Stimulated activated CD8-positive, alpha-beta memory T cell treated with anti-CD3 and anti-CD28 coated beads, Interleukin-15, amount 100 ng/mL, for 48 hours (primary cell): ENCODE measurements at places on chromosomes 3 and 15.

DNA sequence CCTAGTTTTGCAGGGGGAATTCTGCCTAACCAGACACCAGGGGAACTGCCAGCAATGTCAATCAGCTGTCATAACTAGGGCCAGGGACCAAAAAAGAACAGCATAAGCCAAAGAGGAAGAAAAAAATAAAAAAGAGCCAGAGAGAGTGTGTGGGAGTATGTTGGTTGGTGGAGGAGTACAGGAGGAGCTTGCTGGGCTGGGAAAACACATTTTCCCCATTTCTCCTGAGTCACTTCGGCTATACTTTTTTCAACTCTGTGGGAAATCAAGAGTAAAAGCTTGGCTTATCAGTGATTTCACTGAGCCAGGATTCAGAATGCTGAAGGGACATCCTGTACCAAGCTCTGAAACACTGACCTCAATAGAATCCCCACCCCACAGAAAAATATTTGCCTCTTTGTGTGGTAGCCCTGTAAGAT lies 144.7 kb upstream of the DPH6 start:
- DNase-seq = no peak

- DNase-seq = no peak
Measured at GRCh38 chr3:15977598-15978232, 179.9 kb upstream of the ANKRD28 start.

DNA sequence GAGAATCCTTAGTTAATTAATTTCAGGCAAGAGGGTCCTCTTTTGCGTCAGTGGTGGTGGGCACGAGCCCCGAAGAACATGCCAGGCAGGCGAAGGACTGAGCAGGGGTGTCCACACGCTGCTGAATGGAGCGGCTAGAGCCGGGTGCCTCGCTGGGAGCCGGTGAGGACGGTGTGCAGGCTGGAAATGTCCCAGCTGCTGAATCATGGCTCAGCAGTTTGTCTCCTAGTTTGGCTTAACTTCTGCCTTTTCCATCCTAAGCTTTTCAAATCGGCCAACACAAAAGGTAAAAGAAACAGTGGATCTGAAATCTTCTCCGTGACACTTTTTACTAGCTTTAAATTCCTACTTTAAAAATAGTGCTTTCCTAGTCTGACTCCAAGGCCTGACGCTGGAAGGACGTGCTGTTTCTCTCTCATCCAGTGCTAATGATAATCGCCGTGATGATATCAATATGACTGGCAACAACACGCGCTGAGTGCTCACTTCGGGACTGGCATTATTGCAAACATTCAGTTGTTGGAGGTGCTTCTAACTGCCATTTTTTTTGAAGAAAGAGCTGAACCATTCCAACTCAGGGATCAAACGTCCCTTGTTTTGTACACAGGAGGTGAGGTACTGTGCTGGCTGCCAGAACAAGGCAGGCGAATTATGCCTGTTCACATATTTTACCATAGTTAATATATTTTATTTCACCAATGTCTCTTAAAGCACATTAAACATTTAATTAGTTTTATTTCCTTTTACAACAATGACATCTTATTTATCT lies 19.8 kb downstream of the PCSK6 start:
- DNase-seq = no peak

GRCh38 chr3:42216931-42217333 lies 49.1 kb downstream of the CCK start:
- DNase-seq = no peak

- no peak for DNase-seq
Measured at GRCh38 chr15:40435710-40436089, 5.1 kb upstream of the BAHD1 start.

DNA sequence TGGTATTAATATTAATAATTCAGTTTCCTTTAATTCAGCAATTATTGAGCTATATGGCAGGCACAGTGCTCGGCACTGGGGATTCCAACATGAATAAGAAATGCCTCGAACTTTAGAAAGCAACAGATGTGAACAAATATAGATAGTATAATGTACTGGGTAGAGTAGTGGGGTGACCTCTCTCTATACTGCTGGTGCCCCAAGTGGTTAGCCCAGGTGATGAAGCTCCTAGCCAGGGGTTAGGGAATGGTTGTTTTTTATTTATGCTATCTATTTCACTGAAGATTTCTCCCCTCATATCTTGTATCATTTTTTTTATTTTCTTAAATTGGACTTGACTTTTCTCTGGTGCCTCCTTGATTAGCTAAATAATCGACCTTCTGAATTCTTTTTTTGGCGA lies 62.1 kb downstream of the BHLHE40 start:
- DNase-seq = no peak

DNA sequence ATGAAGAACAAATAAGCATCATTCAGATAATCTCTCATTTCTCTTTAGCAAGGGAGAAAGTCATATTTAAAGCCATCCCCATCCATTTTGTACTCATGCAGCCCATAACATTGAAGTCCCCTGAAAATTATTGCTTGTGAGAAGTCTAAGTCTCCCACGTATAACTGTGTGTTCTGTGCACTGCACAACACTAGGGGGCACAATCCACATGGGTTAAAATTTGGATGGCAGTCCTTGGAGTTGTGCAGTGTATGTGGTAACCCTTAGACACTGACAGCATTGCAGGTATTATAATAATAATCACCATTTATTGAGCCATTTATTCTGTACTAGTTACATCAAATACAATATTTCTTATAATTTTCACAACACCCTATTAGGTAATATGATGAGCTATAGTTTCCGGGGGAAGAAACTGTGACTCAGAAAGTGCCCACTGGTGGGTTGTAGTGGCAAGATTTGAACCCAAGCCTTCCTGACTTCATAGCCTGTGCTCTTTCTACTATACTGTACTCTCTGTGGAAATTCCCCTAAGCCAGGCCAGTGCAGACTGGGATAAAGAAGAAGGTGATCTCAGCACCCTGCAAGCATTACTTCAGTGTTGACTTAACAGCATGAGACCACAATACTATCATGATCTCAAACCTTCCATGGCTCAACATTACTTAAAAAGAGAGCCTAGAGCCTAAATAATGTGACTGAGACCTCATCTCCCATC lies 15.7 kb downstream of the KCNAB1 start:
- DNase-seq = no peak

- no peak for DNase-seq
Measured at GRCh38 chr3:101379658-101380376, 59.4 kb upstream of the IMPG2 start.

DNA sequence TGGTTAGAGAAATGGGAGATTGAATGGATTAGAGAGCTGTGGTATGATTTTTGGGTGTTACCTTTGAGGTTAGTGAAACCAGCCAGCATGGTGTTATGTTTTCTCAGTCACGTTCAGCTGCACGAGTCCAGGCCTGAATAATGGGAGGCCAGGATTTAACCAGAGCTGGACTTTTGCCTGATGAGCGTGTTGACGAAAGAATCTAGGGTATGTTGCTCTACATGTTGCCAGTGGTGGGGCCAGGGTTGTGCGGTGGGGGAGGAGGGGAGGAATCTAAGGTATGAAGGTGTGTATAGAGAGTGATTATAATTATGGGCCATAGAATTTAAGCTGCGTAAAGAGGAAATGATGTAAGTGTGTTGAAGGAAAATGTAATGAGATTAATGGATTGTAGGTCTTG lies 22.8 kb downstream of the MINDY2 start:
- no peak for DNase-seq

- DNase-seq = no peak
Measured at GRCh38 chr15:35167675-35168074, 82.6 kb upstream of the NANOGP8 start.

- DNase-seq = no peak
Measured at GRCh38 chr3:5055357-5056110, 66.6 kb upstream of the ARL8B start.

- DNase-seq = no peak
Measured at GRCh38 chr3:11610700-11611275, 32.9 kb downstream of the VGLL4 start.

DNA sequence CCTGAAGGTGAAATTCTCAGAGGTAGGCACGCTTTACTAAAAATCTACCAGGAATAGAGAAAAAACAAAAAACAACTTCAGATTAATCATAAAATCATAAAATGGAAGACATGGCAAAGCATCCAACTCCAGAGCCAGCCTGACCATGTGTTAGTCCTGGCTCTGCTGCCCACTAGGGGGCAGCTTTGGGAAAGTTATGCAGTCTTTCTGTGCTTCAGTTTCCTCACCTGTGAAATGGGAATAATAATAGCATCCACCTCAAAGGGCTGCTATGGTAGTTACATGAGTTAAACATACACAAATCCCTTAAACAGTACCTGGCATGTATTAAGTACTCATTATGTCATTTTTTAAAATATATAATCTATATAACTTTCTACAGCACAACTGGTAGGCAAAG lies 52.3 kb downstream of the WNT5A start:
- DNase-seq = no peak

DNA sequence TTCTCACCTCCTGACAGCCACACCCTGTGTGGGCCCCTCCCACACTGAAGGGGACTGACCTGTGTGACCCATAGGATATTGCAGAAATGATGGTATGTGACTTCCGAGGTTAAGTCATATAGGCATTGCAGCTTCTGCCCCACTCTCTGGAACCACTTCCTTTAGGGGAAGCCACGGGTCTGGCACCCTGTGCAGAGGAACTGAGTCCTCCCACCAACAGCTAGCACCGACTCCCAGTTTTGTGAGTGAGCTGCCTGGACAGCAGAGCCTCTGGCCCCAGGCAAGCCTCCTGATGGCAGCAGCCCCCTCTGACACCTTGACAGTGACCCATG lies 24.6 kb upstream of the SLC6A6 start:
- DNase-seq = peak; percentile 32

GRCh38 chr3:197959500-197959890 lies 522 bp upstream of the LMLN start:
- no peak for DNase-seq

DNA sequence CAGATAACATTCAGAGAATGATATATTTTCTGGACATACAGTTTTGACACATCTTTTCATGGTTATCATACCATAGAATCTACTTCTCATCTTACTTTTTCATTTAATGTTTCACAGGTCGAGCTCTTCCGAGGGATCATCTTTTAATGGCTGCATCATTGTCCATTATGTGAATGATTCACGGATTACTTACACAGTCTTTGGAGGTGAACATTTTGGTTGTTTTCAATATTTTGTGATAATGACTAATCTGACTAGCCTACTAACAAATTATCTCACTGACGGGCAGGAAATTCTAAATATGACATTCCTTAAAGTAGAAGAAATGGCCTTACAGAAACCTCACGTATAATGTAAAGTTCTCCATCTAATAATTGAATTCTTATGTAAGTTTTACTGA lies 209.1 kb upstream of the STRIT1 start:
- DNase-seq = no peak

DNA sequence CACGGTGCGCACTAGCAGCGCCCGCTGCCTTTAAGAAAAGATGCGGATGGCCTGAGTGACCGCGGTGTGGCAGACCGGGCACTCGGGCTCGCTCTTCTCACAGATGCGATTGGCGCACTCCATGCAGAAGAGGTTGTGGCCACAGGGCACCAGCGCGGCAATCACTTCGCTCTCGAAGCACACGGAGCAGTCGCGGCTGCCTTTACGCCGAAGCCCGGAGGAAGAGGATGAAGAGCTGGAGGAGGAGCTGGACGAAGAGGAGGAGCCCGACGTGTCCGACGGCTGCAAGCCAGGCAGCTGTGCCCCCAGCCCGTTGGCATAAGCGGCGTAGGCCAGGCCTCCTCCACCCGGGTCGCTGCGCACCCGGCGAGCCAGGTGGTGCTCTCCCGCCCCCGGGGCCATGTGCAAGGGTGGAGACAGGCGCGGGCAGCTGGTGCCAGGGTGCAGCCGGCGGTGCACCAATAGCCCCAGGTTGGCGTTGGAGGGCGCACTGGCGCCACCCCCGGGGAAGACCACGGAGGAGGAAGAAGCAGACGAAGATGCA lies 2.6 kb downstream of the MEX3B start:
- DNase-seq = no peak

GRCh38 chr15:61034678-61035291 lies 194.3 kb downstream of the RORA start:
- no peak for DNase-seq

- DNase-seq = no peak
Measured at GRCh38 chr15:49023354-49023753, 22.9 kb downstream of the SECISBP2L start.

GRCh38 chr15:36965570-36966342 lies 134.6 kb downstream of the MEIS2 start:
- DNase-seq = no peak

DNA sequence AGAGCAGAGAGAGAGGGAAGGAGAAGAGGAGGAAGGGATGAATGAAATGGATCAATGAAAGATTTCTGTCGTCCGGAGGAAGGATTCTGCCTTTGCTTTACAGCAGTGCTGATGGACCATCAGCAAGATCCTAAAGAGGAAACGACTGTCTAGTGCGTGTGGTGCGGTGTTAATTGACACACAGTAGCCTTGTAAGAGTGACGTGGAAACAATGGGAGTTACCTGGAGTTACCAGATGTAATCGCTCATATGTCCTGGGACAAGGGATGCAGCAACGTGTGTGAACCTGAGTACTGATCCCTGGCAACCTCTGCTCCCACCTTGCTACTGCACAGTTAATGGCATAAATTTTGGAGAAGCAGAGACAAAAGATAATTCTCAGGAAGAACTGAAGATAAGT lies 62.6 kb upstream of the TPRG1 start:
- no peak for DNase-seq

GRCh38 chr3:19216669-19217337 lies 68.5 kb downstream of the KCNH8 start:
- DNase-seq = no peak

DNA sequence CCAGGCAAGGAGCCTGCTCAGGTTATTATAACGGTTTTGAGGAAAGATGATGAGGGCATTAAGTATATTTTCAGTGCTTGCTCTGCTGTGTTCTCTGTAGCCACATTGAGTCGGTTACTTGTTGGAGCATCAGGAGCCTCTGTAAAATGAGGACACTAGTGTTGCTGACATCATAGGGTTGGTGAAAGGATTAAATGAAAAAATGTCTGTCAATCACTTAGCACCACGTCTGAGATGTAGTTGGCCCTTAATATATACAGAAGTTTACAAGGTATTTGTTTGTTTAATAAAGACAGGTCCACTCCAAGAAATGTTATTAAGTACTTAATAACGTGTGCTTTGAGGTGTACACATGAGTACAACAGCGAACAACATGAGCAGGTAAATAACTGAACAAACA lies 735 bp upstream of the SLC25A26 start:
- DNase-seq = no peak

GRCh38 chr15:101091080-101092017 lies 160.5 kb downstream of the CHSY1 start:
- DNase-seq = no peak

- DNase-seq = no peak
Measured at GRCh38 chr3:53346514-53346913, 829 bp downstream of the DCP1A start.

DNA sequence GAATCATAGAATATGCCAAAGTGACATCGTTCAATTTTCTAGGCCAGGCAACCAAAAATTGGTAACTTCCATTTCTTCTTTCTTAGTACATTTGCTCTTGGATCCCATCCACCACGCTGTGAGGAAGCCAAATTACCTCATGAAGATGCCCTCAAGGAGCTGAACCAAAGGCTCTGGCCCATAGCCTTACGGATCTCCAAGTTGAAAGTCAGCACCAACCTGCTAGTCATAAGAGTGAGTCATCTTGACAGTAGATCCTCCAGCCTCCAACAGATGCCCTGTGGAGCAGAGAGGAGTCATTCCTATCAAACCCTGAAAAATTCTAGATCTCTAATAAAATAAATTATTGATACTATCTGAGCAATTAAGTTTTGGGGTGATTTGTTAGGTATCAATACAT lies 322.5 kb upstream of the COL8A1 start:
- DNase-seq = no peak
